Immature natural killer cell (primary cell): ENCODE measurements at places on chromosomes 2 and 18. TPM values are rescaled to one million over a fixed set of nuclear protein-coding genes. Genes with fewer than 3 reads are reported as not detected.

The NCKAP5 gene
- polyA plus RNA-seq: not detected

The MREG gene
- 1.1 TPM for polyA plus RNA-seq

The CASP10 gene
- polyA plus RNA-seq: 19.8 TPM

The VIT gene
- polyA plus RNA-seq: 1.2 TPM

The GPR35 gene
- polyA plus RNA-seq: not detected

The RESP18 gene
- polyA plus RNA-seq: not detected

DNA sequence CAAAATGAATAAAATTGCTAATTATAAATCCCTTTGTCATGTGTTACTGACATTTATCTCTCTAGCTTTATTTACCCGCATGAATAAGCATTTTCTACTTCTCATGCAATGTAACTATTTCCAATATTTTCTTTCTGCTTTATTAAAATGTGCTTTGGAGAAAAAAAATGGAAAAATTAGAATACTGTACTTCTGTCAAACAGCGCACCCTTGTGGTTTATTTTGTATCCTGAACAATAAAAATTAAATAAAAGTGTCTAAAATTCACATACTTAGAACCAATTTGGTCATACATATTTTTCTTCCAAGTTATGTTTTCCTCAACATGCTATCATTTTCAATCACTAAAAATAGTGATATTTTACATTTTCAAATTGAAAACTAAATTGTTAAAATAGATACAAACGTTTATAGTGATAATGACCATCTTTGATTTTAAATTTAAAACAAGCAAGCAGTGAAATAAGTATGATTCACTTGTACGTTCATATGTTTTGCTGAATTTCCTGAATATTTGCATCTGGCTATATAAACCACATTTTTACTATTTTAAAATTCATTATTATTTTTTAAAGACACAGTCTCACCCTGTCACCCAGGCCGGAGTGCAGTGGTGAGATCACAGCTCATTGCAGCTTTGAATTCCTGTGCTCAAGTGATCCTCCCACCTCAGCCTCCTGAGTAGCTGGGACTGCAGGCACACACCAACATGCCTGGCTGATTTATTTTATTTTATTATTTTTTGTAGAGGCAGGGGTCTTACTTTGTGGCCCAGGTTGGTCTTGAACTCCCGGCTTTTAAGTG is 95.9 kb upstream of the GRB14 start:
- no peak for DNase-seq

DNA sequence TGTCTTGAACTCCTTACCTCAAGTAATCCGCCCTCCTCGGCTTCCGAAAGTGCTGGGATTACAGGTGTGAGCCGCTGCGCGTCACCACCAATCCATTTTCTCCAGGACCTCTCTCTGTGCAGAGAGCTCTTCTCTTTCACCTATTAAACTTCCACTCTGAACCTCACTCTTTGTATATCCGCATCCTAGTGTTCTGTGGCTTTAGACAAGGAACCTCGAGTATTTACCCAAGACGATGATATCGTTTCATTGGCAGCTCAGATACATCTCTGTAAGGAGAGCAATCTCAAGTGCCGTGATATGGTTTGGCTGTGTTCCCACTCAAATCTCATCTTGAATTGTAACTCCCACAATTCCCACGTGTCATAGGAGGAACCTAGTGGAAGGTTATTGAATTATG is 15.1 kb upstream of the WDR33 start:
- DNase-seq: no peak

GRCh38 chr18:57921708-57922107 is 118.6 kb upstream of the ATP8B1 start:
- DNase-seq: no peak

DNA sequence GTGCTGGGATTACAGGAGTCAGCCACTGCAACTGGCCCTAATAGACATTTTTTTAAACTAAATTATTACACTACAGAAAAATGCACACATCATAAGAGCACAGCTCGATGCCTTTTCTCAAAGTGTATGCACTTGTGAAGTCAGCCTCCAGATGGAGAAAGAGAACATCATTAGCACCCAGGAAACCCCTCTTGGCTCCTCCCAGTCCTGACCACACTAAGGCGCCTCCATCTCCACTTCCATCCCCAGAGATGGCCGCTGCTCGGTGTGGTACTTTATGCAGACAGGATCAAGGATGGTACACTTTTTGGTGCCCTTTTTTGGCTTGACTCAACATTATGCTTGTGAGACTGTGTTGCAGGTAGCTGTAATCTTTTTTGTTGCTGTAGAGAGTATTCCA is 34.8 kb downstream of the RRM2 start:
- DNase-seq: no peak

- DNase-seq: peak; percentile 72
Measured at GRCh38 chr2:27123302-27124150, at the start of gene ABHD1. Gene ABHD1, plus strand, starts transcription at chr2:27123815. Its CDS starts 134 bp downstream, at chr2:27123949.

GRCh38 chr18:3055186-3055728 is 42.3 kb upstream of the LPIN2 start:
- DNase-seq: no peak

- DNase-seq: no peak
Measured at GRCh38 chr2:20665243-20666004, 1.5 kb upstream of the GDF7 start.

DNA sequence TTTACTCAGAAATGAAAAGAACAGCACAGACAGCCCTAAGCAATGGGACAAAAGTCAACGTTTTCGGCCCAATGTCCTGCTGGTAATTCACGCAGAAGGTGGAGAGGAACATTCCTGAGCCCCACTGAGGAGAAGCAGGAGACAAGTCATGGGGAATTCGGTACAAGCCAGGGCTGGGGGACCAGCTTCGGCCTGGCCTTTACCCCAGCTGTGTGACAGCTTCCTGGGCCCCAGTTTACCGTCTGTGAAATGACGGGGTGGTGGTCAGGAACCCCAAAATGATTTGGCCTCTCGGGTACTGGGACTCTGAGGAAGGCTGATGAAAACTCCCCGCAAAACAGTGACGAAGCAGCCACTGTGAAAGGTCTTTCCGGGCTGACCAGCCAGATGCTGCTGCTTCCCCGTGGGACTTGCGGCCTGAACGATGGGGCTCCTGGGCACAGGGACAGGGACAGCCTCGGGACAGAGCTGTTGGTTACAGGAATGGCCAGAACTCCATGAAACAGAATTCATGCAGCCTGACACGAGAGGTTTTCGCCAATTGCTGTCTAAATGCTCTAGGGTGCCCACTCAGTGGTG is 21.6 kb downstream of the KIF1A start:
- DNase-seq: no peak

GRCh38 chr2:202317080-202317857 is 51.7 kb downstream of the NOP58 start:
- no peak for DNase-seq

DNA sequence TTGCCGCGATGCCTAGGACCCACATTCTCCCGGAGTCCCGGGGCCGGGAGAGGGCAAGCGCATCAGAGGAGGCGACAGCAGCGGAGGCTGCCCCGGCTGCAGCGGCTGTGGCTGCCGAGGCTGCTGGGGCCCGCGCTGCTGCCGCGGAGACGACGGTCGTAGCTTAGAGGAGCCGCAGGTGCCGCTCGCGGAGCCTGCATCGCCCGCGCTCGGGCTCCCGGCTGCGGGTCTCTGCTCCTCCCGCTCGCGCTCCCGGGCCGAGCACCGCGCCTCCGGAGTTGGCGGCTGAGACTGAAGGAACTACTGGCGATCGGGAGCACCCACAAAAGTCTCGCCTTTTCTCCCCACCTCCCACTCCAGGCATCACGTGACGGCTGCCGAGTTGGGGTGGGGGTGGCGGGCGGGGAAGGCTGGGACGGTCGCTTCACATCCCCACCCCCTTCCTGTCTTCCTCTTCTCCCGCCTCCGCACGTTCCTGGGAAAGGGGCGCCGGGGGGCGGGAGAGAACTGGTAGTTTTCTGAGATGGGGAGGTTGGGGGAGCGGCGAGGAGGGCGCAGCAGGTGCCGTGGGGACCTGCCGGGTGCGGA is at the start of gene LYPD1:
Gene LYPD1 (minus strand): TSS at position 298 of the 588 bp plus-strand sequence. CDS start 273 bp downstream, at position 25.
- no peak for DNase-seq

DNA sequence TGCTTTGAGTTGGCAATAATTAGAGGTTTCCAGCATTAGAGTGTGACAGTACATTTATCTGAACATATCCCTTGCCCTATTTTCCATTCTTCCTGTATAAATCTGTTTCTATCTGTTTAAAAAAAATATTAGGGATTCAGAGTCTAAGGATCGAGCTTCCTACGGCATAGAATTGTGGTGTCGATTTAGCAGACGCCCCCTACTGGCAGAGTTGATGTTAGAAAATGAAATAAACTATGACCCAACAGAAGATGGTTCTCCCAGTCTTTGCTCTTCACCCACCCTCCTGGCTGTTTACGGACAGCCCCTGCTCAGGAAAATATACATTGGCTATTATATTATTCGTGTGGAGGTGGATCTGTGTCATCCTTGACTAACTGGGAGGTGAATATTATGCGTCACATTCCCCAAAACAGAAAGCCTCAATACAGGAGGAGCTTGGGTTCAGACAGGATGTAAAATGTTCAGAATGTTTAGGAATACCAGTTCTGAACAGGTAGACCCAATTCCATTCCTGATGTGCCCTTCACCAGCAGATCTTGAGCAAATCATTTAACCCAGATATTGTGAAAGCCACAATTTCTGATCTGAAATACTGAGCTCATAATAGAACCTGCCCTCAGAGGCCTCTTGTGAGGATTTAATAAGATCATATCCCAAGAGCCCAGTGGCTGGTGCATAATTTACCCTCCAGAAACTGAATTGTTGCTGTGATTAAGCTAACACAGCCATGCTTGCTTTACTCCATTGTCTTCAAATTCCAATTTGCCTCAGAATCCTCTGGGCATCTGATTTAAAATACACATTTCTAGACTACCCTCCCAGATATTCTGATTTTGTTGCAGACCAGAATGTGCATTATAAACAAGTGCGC is 10.8 kb upstream of the ERMN start:
- peak; percentile 46 for DNase-seq

DNA sequence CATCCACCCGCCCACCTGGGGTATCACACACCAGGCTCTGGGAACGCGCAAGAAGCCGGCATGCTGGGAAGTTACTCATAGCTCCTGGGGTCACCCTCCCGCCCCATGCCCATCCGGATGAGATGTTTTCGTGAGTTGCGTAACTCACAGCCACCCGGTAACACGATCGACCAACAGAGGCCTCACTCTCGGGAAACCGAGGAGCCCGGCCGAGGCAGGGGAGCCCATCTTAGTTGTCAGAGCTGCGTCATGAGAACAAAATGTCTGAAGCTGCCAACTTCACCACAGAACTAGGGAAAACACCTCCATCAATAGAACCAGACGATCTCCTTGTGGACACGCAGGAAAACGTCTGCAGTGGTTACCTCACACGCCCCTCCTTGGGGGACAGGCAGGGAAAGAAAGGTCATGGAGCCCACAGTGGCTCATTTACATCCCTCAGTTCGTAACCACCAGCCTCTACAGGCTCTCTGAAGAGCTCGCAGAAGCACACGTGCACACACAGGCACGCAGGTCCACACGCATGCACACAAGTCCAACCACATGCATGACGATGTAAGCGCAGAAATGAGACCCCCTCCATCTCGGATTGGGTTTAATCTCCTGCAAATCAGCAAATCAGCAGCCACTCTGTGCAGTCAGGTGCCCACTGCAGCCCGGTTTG is 26.2 kb downstream of the ADI1 start:
- no peak for DNase-seq

DNA sequence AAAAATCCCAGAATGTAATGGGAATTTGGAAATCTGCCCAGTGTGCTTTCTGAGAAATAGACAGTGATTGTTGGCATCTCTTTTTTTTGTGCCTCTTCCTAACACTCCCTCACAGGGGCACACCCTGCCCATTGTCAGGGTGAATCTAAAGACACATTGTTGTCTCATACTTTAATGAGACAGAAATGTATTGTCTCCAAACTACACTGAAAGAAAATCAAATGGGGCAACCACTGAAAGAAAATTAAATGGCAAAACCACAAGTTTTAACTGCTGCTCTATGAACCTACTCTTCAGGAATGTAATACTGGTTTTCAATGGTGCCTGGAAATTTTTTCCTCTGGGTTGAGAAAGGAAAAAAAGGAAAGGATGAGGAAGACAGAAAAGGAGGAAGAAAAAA is 43.2 kb upstream of the GLS start:
- no peak for DNase-seq

DNA sequence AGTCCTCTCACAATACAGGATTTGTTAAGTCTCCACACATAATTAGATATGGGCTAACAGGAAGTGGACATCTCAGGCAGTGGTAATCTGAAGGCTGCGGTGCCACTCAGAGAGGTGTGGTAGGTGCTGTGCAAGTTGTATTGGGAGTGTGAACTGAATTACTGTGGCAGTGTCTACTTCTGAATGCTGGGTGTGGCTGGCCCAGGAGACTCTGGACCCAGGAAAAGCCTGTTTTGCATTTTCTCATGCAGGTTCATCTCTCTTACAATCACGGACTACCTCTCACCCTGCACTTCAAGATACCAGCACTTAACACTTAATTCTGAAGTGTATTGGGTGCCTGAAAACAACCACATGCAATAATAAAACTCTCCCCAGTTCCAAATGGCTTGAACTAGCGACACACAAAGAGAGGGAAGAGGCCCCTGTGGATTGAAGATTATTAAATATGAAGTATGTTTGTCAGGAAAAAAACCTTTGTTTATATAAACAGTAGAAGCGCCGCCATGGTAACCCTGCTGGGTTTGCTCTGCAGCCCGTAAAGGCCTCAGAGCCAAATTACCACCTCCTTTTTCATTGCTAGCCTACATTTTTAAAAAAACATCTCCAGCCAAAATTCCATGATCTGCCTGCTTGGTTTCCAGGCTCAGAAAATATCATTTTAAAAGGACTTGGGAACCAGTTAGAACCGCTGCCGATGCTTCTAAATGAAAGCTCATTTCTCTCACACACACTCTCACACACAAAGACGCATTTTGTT is 77.5 kb downstream of the GFPT1 start:
- DNase-seq: peak; percentile 15

GRCh38 chr2:43609290-43609918 is 13.6 kb upstream of the THADA start:
- peak; percentile 25 for DNase-seq

DNA sequence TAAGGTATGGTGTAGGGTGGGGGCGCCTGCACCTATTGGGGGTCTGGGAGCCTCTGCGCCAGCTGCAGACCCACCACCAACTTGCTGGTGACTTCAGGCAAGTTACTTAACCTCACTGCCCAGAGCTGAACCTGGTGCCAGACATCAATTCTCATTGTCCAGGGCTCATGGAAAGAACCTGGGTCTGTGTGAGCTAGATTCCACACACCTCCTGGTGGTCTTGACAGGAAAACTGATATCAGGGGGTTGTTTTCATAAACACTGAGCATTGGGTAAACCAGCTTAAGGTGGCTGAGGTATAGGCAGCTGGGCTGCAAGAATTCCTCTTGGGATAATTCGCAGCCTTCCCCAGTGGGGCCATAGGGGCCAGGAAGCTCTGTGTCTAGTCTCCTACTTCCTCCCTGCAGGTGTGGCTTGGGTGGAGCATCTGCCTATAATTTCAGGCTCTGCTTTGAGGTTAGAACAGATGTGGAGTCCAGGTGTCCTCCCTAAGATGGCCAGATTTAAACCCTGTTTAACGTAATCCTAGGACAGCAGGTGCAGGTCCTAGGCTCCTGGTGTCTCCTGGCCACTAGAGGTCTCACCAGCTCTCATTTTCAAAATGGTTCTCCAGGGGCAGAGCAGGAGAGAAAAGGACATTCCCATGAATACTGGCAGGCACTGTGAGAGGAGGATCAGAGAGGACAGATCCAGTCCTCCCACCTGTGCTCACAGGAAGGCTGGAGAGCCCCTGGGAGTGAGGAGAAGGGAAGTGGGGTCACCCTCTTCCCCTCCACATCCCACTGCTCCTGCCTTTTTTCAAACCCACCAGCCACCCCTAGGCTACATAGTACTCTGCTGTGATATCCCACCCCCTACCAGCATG is 100.4 kb upstream of the SMAD2 start:
- DNase-seq: no peak
